ENCODE measurements at places on chromosomes 2 and 18. TPM values are rescaled to one million over a fixed set of nuclear protein-coding genes. Genes with fewer than 3 reads are reported as not detected.

DNA sequence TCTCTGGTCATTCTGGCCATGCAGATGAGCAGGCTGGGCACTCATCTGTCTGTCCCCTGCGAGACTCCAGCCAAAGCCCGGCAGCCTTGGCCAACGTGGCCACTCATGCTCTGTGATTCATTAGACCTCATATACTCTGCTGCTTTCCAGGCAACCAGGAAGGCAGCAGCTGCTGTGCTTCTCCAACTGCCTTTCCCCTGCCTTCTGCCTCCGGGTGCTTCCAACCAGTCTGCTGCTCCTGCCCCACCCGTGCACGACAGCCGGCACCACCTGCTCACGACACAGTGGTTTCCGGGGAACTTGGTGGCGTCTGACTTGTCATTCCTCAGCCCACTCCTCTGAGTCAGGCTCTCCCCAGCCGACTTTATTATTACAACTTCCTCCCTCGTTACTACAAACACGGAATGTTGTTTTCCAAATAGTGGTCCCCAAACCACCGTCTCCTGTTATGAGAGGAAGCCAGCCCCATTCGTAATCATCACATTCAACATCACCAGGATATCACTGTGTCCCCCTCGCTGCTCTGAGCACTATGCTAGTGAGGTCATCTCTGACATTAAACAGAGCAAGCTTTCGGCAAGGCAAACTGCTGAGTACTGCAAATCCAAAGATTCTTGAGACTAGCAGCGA, 392.4 kb downstream of the ALK start:
- DNase-seq: no peak
- no peak overlapping the region for H3K4me3 ChIP-seq
- H3K36me3 ChIP-seq: no peaks in the 10 kb centered on the region
- no peaks in the 10 kb centered on the region for H3K27me3 ChIP-seq
- H3K4me1 ChIP-seq: no peaks in the 10 kb centered on the region

DNA sequence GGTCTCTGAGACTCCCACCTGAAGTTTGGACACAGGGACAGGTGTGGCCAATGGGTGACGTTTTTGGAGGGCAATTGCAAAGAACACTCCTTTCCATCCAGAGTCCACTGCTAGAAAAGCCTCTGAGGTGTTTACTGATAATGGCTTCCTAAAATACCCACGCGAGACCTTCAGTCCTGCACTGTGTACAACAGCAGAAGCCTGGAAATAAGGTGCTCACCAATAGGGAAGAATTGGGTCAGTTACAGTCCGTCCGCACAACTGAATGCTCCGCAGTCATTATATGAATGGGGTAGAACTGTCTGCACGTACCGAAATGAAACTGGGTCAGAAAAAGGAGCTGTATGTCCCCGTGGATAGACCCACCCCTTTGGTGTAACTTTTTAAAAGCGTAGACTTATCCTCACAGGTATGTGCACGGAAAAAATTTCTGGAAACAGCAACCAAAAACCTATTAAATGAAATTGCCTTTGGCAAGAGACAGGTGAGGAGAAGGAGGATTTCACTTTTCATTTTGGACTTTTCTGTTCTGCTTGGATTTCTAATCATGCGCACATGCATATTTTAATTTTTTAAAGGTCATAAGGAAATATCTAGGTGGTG, 29.4 kb downstream of the SDC1 start:
- peaks cover 12% of the 10 kb centered on the region for H3K4me1 ChIP-seq
- H3K4me3 ChIP-seq: no peak overlapping the region
- H3K27ac ChIP-seq: no peak overlapping the region
- no peak for DNase-seq
- H3K27me3 ChIP-seq: no peaks in the 10 kb centered on the region

GRCh38 chr2:133732982-133733900, 165.0 kb upstream of the NCKAP5 start:
- no peak for DNase-seq
- no peaks in the 10 kb centered on the region for H3K27me3 ChIP-seq
- no peak overlapping the region for H3K27ac ChIP-seq
- H3K4me3 ChIP-seq: no peak overlapping the region
- no peaks in the 10 kb centered on the region for H3K36me3 ChIP-seq
- H3K4me1 ChIP-seq: no peaks in the 10 kb centered on the region

Gene IL36RN
- total RNA-seq: not detected

Gene PMAIP1
- 5.3 TPM for total RNA-seq

Data from breast epithelium (tissue), 4 donors.